Stimulated activated CD4-positive, alpha-beta T cell treated with anti-CD3 and anti-CD28 coated beads, Interleukin-12 subunit alpha, Interleukin-12 subunit beta, amount 100 ng/mL, for 24 hours (primary cell): ENCODE measurements at places on chromosomes 7 and 10.

- DNase-seq = no peak
Observed at GRCh38 chr7:7321681-7322080, 139.3 kb downstream of the C1GALT1 start.

GRCh38 chr10:130160775-130161174 is 24.6 kb downstream of the GLRX3 start:
- DNase-seq = no peak

- no peak for DNase-seq
Observed at GRCh38 chr10:104117839-104118323, 4.1 kb upstream of the SFR1 start.

DNA sequence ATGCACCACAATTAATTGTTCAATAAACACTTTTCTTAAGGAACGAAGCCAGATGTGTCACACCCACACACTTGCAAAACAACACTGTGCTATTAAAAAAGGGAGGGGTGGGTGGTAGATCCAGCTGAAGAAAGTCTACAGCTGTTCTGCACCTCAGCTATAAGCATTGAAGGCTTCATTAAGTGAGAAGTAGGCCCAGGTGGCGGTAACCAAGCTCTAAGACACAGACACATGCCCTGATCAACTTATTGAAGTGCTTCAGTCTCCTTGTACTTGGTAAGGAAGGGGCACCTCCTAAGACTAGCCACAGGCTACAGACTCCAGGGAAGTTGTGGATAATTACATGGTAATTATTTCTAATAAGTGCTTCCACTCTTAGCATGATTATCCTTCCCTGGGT is 4.5 kb upstream of the CPVL start:
- no peak for DNase-seq

- DNase-seq = no peak
Observed at GRCh38 chr7:83751217-83751616, 102.3 kb upstream of the SEMA3E start.

GRCh38 chr7:84700563-84701370 is 486.1 kb downstream of the SEMA3D start:
- DNase-seq = no peak

GRCh38 chr7:107070710-107071109 is 26.2 kb downstream of the PRKAR2B start:
- no peak for DNase-seq

GRCh38 chr10:62993121-62993520 is 140.0 kb upstream of the NRBF2 start:
- no peak for DNase-seq

- DNase-seq = no peak
Observed at GRCh38 chr7:27122077-27122910, 8.3 kb downstream of the HOXA4 start.
